Cardiac fibroblast (primary cell): ENCODE measurements at places on chromosomes 16 and 17.

- DNase-seq, result no peak
Observed at GRCh38 chr16:78407191-78407590, 307.7 kb downstream of the WWOX start.

DNA sequence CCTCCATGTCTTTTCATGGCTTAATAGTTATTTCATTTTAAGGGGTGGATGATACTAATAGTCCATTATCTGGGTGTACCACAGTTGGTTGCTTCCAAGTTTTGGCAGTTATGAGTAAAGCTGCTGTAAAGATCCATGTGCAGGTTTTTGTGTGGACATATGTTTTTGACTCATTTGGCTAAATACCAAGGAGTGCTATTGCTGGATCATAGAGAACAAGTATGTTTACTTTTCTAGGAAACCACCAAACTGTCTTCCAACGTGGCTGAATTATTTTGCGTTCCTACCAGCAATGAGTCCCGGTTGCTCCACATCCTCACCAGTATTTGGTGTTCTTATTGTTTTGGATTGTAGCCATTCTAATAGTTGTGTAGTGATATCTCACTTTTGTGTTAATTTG is 181.9 kb downstream of the SPECC1 start:
- peak; percentile 73 for DNase-seq

DNA sequence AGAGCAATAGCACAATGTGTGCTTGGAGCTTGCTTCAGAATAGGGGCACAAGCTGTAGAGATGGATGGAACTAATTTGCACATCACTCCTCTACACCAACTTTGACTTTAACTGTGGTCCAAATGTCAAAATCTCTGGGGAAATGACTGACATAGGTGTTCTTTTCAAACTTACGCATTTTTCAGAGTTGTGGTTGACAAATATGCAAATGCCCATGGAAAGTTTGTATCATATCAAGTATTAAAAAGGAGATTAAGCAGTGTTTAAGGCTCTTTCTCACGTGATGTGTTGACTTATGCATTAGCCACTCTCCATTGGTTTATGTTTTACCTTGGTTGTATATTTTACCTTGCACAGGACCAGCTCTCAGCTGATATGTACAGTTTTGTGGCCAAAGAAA is 77.1 kb downstream of the ELAC2 start:
- DNase-seq, result no peak

DNA sequence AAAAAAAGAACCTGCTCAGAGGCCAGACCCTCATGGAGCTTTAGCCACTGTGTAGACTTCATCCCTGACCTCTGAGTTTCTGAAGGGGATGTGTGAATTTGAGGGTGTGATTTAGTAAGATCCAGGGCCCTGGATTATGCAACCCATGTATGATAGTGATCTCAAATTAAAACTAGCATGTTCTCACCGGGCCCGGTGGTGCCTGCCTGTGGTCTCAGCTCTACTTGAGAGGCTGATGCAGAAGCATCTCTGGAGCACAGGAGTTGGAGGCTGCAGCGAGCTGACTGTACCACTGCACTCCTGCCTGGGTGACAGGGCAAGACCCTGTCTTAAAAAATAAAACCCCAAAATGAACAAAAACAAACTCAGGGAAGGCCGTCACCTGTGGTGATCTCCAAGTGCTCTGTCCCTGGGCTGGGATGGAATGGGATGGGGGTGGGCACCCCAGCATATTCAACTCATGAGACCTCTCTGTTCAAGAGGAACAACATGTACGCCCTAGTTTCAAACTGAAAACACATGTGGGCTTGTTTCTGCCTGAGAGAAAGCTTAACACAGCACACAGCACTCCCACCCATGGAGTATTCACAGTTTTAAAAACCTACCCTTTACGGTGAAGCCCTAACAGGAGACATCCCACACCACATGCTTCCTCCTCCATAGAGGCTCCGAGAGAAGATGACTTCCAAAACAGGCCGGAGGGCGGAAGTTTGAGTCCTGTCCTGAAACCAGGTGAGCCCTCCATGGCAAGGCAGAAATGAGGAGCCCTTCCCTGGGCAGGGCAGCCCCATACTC is 30.1 kb downstream of the GNPTG start:
- no peak for DNase-seq

DNA sequence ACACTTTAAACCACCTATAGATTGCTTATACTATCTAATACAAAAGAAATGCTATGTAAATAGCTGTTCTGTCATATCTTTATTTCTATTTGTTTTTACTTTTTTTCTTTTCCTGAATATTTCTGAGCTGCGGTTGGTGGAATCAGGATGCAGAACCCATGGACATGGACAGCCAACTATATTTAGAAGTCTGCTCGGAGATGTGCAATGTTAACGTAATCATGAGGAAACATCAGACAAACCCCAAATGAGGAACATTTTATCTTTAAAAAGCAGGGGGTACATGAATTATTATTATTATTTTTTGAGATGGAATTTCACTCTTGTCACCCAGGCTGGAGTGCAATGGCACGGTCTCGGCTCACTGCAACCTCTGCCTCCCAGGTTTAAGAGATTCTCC is 31.4 kb upstream of the GHDC start:
- DNase-seq, result no peak

- DNase-seq, result peak; percentile 21
Observed at GRCh38 chr16:74700116-74700437, 585 bp downstream of the MLKL start.

- no peak for DNase-seq
Observed at GRCh38 chr16:15837761-15838160, 19.1 kb downstream of the MYH11 start.

DNA sequence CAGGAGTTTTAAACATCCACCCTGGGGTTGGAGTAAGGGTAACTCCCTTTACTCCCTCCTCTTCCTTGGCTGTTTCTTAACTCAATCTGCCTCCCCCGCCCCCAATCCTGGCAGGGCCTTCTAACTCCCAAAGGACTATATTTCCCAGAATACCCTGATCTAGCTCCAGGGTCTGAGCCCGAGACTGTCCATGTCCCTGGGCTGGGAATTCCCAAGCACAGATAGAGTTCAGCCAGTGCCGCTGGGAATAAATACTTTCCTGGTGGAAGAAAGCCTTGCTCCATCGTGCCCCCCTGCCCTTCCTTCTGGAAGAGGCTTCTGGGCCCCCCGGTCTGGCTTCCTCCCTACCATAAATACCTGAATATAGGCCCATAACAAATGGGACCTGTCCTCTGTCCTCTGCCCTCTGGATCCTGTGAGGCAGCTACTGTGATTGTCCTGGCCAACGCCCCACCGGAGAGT is 10.2 kb downstream of the BAHCC1 start:
- DNase-seq, result peak; percentile 81

- no peak for DNase-seq
Observed at GRCh38 chr16:2171601-2172178, 16.1 kb downstream of the TRAF7 start.
